Cardiac muscle cell (in vitro differentiated cells and primary cell): ENCODE measurements at places on chromosomes 16 and 17.

GRCh38 chr16:88649924-88650748, 717 bp downstream of the CYBA start:
- no peaks in the 10 kb centered on the region for H3K27me3 ChIP-seq
- H3K4me1 ChIP-seq = peaks cover 6% of the 10 kb centered on the region
- DNase-seq = peak; percentile 40
- H3K4me3 ChIP-seq = peak overlapping the region; percentile 63
- peaks cover 6% of the 10 kb centered on the region for H3K36me3 ChIP-seq
- H3K27ac ChIP-seq = no peak overlapping the region

GRCh38 chr17:3672571-3672970, 4.0 kb downstream of the EMC6 start:
- H3K4me1 ChIP-seq = no peaks in the 10 kb centered on the region
- H3K36me3 ChIP-seq = no peaks in the 10 kb centered on the region
- no peaks in the 10 kb centered on the region for H3K27me3 ChIP-seq
- no peak overlapping the region for H3K27ac ChIP-seq

GRCh38 chr16:67053767-67054334, 24.9 kb downstream of the CBFB start:
- no peak for DNase-seq
- H3K4me3 ChIP-seq = no peak overlapping the region
- no peak overlapping the region for H3K27ac ChIP-seq
- H3K4me1 ChIP-seq = no peaks in the 10 kb centered on the region
- no peaks in the 10 kb centered on the region for H3K27me3 ChIP-seq

DNA sequence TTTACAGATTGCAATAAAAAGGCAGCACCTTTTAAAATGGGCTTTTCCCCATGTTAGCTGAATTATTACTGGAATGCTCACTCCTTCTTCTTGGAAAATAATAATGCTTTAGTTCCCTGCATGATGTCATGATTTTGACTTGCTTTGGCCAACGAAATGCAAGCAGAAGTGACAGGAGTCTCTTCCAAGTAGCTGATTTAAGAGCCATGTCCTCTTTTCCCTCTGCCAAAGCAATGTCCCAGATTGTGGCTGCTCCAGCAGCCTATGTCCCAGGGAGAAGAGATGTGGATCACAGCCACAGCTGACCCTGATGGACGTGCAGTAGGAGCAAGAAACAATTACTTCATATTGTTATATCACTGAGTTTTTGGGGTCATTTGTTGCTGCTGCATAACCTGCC, 246.6 kb downstream of the HAPSTR1 start:
- no peaks in the 10 kb centered on the region for H3K36me3 ChIP-seq
- no peak overlapping the region for H3K27ac ChIP-seq
- no peak for DNase-seq
